Activated T-cell treated with anti-CD3 and anti-CD28 coated beads, Interleukin-2, amount 50 U/mL, for 1 hour (primary cell): ENCODE measurements at places on chromosomes 6 and 20.

DNA sequence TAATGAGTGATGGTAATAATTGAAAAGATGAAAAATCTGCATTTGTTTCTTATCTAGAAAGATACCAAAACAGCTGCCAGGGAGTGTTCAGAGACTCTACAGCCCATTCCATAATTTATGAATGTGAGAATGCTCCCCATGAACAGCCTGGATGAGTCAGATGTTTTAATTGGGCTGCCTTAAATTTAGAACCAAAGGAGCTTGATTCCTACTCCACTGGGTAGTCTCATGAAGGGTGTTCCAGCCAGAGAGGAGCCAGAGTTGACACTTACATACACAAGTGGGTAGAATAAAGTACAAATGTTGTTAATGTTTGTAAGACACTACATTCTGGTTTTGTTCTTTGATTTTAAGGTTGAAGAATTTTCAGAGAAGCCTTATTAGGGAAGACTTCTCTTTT, 158.7 kb upstream of the PRND start:
- DNase-seq, result no peak

DNA sequence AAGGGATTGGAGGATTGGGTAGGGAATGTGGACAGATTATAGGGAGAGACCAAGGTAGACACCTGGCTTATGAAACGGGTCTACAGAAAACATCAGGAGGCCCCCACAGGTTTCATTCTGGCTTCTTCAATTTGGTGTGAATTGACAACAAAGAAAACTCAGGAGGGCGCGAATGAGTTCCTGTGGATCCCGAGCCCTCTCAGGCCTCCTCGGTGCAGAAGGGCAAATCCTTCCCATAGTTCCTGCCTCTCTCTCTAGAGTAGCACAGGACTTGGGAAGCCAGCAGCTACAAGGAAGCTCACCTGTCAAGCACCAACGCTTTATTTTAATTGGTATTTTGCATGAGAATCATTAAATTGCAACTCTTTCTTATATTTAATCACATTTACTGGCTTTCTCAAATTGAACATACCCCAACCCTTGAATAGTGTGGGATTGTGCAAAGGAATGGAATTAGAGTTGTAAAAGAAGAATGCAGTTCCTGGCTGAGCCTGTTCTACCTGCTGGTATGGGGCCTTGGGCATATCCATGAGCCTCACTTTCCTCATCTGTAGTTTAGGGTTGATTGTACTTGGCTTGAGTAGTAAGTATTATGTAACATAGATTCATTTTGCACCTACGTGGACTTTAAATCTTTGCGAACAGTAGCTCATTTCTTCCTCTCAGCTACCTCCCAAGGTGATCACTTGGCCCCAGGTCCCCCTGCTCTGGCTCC, 56.4 kb upstream of the PHACTR2 start:
- DNase-seq, result no peak

GRCh38 chr6:3766214-3766613, 14.7 kb upstream of the PXDC1 start:
- no peak for DNase-seq

DNA sequence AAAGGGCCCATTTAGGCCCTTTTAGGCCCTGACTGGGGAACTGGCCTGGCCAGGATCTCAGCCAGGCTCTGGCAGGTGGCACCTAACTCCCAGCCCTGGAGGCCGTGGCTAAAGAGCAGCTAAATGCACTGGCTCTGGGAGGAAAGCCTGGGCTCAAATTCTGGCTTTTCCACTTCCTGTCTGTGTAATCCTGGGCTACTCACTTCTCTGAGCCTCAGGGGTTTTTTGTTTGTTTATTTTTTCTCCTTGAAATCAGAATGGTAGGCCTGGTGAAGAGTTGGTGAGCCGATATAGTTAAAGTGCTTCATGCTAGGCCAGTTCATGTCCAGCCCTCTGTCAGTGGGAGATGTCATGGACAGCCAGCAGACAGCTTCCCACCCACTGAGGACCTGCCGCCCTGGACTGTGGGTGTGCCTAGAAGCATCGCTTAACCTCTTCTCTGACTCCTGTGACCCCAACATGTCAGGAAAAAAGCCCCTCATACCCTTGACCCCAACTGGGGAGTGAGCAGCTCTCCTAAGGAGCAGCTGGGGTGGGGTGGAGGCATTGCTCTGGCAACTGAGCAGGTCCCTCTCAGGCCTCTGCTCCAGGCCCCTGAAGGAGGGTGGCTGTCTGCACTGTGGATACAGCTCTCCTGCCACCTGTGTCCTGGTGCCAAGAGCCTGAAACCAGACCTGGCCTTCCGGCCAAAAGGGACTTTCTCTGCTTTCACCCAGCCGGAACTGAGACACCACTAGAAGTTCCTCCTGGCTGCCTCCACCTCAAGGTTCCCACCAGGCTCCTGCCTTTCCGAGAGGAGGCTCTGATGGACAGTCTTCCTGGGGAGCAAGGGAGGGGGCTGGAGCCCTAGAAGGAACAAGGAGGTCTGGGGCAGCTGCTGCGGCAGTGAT, 57.2 kb upstream of the MYL9 start:
- no peak for DNase-seq

GRCh38 chr6:85920782-85921181, 278.1 kb upstream of the SYNCRIP start:
- DNase-seq, result no peak

DNA sequence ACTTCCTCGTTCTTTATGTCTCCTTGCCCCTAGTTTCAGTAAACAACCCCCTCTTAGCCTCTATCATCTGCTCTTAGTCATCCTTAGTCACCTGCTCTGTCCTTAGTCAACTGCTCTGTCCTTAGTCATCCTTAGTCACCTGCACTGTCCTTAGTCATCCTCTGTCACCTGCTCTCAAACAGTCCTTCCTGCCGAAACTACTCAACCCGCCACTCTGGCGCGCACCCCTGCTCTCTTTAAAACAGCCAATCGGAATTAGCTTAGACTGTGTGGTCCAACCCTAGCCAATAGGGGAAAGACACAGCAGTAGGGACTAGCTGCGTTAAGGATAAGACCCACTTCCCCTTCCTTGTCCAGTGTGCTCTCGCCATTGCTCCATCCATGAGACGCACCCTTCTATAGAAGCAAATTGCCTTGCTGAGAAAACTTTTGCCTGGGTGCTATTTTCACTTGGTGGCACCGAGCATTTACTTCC, 73.9 kb downstream of the BACH2 start:
- no peak for DNase-seq

DNA sequence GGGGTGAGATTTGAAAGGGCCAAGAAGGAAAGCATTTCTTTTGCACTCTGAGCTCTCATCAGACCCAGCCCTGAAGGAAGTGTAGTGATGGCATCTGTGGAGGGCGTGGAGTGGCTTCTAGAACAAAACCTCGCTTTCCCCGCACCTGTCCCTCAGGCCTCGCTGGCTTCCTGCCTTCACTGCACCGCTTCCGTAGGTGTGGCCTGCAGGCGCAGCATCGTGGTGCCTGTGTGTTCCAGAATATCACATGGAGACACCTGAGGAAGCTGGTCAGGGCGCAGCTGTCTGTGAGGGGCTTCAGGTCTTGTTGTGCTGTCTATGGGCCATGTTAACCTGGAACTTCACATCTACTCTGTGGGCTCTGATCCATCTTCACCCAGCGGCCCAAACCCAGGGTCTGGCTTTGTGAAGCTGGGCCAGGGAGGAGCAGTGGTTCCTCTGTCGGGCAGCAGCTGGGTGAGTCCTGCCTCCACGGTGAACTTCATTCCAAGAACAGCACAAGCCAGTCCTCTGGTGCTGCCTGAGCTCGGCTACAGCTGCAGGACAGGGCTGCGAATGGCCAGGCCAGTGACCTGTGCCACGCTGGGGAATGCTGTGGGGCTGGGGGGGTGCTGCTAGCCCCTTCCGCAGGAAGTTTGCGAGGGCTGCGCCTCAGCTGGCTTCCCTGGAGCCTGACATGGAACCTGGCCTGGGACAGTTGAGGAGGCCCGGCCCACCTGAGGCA, 40.9 kb downstream of the DSTN start:
- peak; percentile 58 for DNase-seq

DNA sequence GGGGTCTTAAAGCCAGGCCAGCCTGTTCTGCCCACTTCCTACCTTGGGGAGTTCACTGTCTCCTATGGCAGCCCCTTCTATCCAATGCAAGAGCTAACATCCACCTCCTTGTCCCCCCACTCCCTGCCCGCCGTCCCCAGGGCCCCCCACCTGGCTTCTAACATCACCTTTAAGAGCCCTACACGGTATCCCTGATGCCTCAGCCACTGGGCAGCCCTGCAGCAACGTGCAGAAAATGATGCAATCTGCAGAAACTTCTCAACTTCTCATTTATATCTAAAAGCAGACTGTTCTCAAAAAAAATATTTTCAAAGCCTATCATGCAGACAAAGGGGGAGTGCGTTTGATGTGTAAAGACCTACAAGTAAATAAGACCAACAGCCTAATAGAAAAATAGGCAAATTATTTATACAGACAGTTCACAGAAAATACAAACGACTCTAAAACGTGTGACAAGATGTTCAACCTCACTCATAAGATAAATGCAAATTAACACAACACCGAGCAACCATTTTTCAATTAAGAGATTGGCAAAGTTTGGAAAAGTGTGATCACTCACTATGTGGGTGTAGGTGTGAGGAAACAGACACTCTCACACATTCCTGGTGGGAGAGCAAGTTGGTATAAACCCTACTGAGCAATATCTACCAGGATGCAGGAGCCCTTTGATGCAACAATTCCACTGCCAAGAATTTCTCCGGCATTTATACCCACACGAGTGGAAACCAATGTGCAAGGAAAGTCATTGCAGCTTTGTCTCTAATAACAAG, 15.1 kb upstream of the HCK start:
- no peak for DNase-seq

GRCh38 chr6:34301408-34301807, 52.6 kb upstream of the SMIM29 start:
- no peak for DNase-seq

DNA sequence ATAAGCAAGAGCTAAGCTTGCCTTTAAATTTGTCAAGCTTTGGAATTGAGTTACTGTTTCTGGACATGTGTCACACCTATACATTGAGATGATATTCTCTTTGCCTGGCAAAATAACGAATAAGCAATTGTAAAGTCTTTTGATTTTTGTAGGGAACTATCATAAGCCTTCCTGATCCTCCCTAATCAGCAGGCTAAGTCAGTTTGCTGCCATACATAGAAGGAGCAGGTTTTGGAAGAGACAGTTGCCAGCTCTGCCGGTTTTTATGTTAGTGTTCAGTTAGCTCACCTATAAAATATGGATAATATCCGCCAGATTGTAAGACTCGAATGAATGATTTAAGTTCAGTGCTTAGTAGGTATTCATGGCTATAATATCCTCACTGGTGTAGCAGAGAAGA, 34.4 kb upstream of the BCAS1 start:
- DNase-seq, result no peak

- DNase-seq, result no peak
Observed at GRCh38 chr20:38393259-38393658, 41.9 kb downstream of the SNHG17 start.

DNA sequence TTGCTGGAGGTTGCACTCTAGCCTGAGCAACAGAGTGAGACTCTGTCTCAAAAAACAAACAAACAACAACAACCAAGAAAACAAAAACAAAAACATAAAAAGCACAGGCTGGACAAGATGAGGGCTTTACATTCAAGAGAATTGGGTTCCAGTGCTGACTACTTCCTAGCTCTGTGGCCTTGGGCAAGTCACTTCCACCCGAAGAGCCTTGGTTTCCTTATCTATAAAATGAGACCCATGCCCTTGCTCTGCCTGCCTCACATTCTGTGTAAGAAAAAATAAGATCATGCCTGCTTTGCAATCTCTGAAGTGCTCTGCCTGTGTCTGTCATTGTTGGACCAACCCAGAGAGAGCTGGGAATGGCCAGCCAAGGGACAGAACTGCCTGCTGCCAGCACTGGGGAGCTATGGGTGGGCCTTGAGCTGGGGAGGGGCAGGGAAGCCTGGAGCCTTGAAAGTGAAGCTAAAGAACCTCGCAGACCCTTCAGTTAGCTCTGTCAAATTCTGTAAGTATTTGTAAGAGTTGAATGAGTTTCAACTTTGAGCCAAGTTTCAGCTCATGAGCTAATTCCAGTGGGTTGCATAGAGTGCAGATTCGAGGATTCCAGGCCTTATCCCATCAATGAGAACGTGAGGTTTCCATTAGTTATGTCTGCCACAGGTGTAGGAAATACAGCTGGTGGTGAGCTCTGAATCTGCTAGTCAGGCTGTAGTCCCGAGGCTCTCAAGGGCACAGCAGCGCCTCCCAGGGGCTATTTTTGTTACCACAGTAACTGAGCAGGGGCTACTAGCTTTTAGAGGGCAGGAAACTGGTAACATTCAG, 93.2 kb downstream of the DLGAP4 start:
- DNase-seq, result peak; percentile 27

DNA sequence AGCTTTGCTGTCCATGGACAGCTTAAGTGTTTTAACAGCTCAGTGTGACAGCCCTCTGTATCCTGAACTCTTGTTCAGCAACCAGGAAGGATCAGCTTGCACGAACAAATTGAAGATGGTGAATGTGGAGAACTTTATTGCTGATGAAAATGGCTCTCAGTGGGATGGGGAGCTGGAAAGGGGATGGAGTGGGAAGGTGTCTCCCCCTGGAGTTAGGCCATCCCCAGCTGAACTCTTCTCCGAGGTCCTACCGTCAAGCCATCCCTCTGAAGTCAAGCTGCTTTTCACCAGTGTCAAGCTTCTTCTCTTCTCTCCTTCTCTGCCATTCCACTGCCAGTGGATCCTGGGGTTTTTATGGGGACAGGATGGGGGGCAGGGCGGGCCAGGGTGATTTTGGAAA, 26.6 kb downstream of the NT5E start:
- no peak for DNase-seq

DNA sequence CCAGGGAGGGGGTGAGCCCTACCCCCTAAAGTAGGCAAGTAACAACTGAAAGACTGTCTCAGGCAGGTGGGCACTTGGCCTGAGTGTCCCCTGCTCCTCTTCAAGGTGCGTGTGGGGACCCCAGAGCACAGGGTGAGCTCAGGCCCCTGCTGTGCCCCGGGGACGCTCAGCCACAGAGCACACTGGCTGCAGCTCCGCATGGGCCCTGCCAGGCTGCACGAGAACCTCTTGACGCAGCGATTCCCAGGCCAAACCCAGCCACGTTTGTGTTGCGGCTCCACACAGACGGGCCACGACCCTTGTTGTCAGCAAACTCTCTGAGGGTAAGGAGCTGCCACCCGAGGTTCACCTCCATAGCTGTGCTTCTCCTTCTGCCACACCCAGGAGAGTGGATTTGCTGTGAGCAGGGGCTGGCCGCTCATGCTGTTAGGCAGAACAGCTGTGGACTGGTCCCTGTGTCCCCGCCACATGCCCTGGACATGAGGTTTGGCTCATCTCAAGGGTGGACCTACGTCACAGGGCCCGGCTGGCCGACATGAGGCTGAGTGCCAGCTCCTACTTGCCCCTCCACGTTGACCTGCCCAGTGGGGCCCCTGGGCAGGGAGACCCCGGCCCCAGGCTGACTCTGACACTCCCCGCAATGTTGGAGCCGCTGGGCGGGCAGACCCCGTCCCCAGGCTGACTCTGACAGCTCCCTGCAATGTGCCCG, 29.7 kb upstream of the GATA5 start:
- DNase-seq, result no peak
